ENCODE measurements at places on chromosomes 6 and 20. TPM values are rescaled to one million over a fixed set of nuclear protein-coding genes. Genes with fewer than 3 reads are reported as not detected.

Gene PABPC1L
- total RNA-seq: 11.5 TPM

Gene LAMA2
- total RNA-seq: 3.6 TPM

Gene BPIFB1
- 0.20 TPM for total RNA-seq

DNA sequence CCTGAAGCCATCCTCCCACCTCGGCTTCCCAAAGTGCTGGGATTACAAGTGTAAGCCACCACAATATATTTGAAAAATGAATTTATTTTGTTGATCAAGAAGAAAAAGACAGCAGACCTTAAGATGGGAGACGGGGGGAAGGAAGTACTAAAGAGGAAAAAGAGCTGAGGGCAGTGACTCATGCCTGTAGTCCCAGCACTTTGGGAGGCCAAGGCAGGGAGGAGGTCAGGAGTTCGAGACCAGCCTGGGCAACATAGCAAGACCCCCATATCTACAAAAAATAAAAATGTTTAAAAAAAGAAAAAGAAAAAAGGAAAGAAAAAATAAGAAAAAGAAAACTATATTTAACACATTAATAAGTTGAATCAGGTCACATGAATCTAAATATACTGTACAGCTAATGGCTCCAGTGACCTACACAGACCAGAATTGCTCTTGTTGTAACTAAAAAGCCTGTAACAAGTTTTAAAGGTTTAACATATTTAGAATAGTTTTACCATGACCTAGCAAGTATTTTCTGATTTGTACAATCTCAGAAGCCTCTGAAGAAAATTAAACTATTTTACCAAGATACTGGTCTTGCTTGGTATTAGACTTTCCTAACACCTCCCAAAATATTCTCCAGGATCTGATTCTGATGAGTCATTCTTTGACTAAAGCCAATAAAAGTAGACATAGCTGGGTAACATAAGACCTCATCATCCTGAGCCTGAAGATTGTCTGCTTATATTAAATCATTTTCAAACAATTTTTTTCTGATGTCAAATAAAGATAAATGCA is 4.3 kb upstream of the AKIRIN2 start:
- no peaks in the 10 kb centered on the region for H3K36me3 ChIP-seq
- no peaks in the 10 kb centered on the region for H3K4me1 ChIP-seq
- H3K27ac ChIP-seq: no peak overlapping the region

GRCh38 chr6:99543968-99544367 is 24.5 kb downstream of the CCNC start:
- H3K27ac ChIP-seq: no peak overlapping the region
- H3K4me3 ChIP-seq: no peak overlapping the region
- no peaks in the 10 kb centered on the region for H3K4me1 ChIP-seq
- H3K36me3 ChIP-seq: no peaks in the 10 kb centered on the region
- DNase-seq: no peak

- H3K36me3 ChIP-seq: no peaks in the 10 kb centered on the region
- no peaks in the 10 kb centered on the region for H3K4me1 ChIP-seq
- no peak for DNase-seq
- no peak overlapping the region for H3K4me3 ChIP-seq
- H3K27ac ChIP-seq: no peak overlapping the region
- H3K27me3 ChIP-seq: no peaks in the 10 kb centered on the region
These were observed 473.8 kb upstream of the HSF2 start for GRCh38 chr6:121925534-121926255.

DNA sequence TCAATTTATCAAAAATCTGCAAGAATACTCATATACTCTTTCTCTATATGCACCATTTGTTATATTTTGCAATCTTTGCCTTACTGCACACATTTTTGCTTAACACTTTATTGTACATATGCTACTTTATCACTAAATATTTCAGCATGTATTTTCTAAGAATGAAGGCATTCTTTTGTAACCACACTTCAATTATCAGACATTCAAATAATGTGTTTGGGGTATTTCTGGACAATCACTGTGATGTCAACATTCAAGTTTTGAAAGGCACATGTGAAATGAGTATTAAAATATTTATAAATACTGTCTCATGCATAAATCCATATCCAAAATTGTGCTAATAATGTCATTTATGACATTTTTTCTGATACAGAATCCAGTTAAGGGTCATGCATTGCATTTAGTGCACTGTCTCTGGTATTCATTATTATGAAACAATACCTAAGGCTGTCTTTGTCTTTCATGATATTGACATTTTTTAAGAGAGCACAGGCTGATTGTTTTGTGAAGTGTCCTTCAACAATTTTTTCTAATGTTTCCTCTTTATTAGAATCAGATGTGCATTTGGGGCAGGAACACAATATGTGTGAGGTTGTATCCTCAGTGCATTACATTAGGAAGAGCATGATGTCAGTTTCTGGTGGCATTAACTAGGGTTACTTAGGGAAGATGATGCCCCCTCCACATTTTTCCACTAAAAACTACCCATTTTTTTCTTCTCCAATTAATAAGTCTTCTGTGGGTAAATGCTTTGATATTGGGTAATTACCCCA is 105.7 kb downstream of the MTFR2 start:
- H3K27ac ChIP-seq: no peak overlapping the region
- no peaks in the 10 kb centered on the region for H3K4me1 ChIP-seq
- no peaks in the 10 kb centered on the region for H3K27me3 ChIP-seq
- no peak overlapping the region for H3K4me3 ChIP-seq
- no peak for DNase-seq
- H3K36me3 ChIP-seq: no peaks in the 10 kb centered on the region

Gene EYA2
- 8.9 TPM for total RNA-seq
